ENCODE measurements at places on chromosomes 3 and 15.

DNA sequence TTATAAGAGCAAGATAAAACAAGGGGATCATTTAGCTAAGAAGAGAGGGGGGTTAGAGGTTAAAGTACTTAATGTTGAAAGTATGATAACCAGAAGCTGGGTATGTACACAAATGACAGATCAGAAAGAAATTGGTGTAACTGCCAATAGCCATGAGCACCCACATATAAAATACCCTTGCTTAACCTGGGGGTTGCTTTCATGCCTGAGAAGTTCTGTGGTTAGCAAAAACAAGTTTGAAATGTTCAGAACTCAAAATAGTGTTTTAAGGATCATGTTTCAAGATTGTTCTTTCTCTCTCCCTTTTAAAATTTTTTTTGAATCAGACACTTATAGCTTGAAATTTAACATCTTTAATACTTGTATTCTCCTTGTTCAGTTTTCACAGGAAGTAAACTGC is 321.4 kb upstream of the GBE1 start:
- DNase-seq = no peak

DNA sequence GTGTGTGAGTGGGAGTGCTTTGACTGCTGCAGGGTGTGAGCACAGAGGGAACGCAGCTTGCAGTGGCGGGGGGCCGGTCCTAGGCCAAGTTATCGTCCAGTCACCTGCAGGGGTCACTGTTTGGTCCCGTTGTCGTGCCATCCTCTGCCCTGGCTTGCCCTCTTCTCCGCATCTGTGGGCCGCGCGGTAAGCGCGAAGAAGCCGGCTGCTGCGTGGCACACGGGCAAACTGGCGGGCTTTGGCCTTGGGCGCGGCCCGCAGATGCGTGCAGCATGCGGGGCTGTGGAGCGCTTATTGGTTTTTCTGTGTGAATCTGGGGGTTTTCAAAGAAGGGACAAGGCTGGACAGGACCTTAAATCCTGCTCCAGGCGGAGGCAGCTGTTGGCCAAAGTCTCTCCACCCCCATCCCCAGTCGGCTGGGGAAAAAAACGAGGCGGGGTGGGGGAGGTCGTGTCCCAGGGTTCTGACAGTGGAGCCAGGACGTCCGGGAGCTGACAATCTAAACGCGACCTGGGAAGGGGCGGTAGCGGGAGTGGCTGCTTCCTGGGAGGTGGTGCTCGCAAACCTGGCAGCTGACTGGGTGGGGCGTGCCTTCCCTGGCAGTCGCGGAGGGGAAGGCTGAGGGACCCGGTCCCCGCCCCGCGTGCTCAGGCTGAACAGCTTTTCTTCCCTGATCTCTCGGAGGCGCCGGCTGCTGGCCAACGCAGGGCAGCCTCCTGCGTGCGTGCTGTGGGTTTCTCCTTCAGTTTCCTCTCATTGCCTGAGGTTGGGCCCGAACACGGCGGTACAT is 39.7 kb upstream of the VEPH1 start:
- no peak for DNase-seq

DNA sequence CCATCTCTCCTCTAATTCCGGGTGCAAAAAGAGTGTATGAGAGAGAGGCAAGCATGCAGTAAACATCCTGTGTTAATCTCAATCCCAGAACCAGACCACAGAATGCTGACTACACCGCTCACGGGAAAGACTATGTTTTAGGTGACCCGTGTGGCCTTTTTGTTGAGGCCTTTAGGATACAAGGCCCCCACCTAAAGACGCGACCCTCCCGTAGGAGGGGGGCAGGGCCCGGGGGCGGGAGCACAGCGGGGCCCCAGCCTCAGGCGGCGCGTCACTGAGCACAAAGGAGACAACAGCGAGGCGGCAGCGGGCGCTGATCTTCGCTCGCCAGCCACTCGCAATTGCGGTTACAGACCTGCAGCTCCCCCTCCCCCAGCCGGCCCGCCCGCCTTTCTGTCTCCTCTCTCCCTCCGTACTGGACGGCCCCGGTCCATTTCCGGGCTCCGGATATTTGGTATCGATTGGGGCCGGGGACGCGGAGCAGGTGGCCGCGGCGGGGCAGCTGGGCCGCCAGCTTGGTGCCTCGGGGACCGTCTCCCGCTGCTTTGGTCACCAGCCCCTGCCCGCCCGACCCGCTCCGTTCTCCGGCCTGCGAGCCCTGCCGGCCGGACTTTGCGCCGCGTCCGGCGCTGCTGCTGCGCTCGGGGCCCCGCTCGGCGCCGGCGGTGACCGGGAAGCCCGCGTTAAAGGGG is at the start of gene CCDC50:
Gene CCDC50 (plus strand): TSS at position 433 of the 692 bp plus-strand sequence. CDS start 281 bp downstream, outside the sequence.
- peak; percentile 47 for DNase-seq

DNA sequence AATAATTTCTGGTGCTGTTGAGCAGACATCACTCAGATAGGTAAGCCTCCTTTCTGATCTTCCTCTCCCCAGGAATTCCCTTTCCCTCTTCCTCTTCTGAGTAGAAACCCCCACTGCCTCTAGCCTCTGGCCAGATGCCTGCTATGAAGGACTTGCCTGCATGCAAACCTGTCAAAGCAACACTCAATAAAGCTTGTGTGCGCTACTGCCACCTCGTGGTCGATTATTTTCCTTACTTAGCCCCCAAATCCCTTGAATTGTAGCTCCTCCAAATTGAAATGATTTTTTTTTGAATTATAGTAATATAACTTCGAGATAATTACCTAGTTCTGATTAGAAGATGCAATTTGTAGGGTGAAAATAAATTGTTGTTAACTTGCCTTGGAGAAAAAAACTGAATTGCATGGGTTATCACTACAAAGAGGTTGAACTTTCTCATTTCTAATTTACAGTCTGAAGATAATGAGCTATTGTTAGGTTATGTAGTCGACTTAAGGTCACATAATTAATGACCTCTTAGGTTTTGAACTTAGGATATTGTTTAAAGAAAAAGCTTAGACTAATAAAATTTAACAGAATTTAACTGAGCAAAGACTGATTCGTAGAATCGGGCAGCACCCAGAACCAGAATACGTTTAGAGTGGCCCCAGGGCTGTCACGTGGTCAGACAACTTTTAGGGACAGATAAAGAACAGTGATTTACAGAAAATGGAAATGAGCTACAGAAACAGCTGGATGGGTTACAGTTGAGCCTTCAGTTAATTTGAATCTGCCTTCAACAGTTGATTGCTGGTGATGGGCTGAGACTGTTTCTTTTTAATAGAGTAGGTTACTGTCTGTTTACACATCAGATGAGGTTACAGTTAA is 269.3 kb downstream of the ARPP21 start:
- peak; percentile 48 for DNase-seq

GRCh38 chr3:38907426-38907825 is 91.4 kb upstream of the SCN10A start:
- DNase-seq = no peak

GRCh38 chr3:63076357-63076756 is 201.1 kb upstream of the CADPS start:
- no peak for DNase-seq

DNA sequence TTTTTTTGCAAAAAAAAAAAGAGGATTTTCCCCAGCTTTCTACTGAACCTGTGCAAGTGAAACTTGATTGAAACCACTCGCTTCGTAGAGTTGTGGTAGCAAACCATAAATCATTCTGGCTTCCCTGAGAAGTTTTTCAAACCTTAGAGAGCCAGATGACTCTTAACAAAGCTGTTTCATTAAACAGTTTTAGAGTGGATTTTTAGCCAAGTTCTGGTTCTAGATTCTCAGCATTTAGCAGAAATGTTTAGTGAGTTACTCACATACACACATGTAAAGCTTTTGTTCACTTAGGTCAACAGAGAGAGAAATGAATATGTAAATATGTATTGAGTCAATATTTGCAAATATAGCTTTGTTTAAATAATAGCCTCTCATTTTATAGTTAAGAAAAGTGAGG is 18.1 kb upstream of the CCR9 start:
- DNase-seq = no peak

DNA sequence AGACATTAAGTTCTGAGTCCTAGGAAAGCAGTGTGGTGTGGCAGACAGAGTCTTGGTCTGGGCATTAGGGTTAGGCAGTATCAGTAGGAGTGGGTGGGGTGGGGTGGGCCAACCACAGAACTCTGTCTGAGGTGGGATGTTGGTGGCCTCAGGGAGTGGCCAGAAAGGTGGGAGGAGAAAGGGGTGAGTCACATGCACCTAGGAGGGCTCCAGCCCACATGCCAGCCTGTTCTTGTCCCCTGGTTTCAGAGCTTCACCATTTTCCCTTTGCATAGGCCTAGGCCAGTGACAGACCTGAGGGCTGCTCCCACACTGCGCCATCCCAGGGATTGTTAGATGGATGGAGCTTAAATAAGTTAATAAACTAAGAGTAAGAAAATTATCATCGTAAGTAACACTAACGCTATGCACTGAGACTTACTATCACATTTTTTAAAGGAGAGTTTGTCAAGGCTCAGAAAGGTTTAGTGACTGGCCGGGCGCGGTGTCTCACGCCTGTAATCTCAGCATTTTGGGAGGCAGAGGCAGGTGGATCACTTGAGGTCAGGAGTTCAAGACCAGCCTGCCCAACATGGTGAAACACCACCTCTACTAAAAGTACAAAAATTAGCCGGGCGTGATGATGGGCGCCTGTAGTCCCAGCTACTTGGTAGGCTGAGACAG is 33.8 kb downstream of the DNASE1L3 start:
- no peak for DNase-seq

- no peak for DNase-seq
Observed at GRCh38 chr3:39322936-39323335, 6.6 kb upstream of the CCR8 start.

DNA sequence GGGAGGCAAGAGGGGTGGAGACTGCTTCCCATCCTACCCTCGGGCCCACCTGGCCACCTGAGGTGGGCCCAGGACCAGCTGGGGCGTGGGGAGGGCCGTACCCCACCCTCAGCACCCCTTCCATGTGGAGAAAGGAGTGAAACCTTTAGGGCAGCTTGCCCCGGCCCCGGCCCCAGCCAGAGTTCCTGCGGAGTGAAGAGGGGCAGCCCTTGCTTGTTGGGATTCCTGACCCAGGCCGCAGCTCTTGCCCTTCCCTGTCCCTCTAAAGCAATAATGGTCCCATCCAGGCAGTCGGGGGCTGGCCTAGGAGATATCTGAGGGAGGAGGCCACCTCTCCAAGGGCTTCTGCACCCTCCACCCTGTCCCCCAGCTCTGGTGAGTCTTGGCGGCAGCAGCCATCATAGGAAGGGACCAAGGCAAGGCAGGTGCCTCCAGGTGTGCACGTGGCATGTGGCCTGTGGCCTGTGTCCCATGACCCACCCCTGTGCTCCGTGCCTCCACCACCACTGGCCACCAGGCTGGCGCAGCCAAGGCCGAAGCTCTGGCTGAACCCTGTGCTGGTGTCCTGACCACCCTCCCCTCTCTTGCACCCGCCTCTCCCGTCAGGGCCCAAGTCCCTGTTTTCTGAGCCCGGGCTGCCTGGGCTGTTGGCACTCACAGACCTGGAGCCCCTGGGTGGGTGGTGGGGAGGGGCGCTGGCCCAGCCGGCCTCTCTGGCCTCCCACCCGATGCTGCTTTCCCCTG is 2.2 kb upstream of the FES start:
- DNase-seq = no peak

GRCh38 chr3:118406562-118406961 is 628.1 kb downstream of the IGSF11 start:
- DNase-seq = no peak

GRCh38 chr3:4741404-4742307 is 237.6 kb upstream of the BHLHE40 start:
- peak; percentile 17 for DNase-seq

DNA sequence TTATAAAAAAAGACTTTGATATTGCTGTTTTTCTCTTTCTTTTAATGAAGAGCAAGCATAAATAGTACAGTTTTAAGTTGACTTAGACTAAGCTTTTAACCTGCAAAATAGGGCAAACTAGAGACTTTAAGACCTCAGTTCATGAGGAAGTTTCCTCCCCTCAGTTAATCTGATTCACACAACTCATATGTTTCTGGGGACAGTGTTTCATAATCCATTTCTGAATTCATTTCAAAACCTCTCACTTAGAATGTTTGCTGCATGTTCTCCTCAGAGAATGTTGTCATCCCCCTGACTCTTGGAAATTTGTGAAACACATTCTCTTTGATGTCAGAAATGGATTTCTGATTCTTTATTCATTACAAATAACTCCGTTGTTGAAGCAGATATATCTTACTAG is 79.3 kb upstream of the SKOR1 start:
- DNase-seq = no peak

GRCh38 chr15:81449836-81450474 is 75.9 kb upstream of the TMC3 start:
- DNase-seq = no peak

- DNase-seq = no peak
Observed at GRCh38 chr3:184918750-184919149, 106.8 kb downstream of the VPS8 start.

DNA sequence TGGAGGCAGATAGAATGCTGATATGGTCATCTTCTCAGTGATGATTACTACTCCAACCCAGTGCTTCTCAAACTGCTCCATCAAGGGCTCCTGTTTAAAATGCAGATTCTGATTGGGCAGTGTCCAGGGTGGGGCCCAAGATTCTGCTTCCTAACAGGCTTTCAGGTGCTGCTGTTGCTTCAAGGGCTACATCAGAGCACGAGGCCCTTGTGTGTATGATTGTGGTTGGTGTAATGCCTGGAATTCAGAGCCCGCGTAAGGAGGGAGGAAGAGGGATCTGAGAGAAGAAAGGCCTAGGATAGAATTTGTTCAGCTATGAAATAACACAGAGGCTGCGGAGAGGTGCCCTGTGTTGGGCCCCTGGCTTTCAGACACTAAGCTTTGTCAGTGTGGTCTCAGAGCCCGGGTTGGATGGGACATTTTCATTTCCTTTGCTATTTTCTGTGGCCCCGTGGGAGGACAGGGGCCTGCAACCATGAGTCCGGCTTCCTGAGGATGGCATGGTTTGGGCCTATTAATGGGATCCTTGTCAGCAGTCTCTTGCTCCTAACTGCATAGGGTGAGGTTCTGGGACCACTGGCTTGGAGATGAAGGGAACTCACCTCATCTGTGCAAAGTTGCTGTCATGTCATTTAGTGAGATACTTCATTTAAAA is 53.0 kb downstream of the ATP1B3 start:
- no peak for DNase-seq

- no peak for DNase-seq
Observed at GRCh38 chr3:50008931-50009330, 69.0 kb downstream of the RBM6 start.

DNA sequence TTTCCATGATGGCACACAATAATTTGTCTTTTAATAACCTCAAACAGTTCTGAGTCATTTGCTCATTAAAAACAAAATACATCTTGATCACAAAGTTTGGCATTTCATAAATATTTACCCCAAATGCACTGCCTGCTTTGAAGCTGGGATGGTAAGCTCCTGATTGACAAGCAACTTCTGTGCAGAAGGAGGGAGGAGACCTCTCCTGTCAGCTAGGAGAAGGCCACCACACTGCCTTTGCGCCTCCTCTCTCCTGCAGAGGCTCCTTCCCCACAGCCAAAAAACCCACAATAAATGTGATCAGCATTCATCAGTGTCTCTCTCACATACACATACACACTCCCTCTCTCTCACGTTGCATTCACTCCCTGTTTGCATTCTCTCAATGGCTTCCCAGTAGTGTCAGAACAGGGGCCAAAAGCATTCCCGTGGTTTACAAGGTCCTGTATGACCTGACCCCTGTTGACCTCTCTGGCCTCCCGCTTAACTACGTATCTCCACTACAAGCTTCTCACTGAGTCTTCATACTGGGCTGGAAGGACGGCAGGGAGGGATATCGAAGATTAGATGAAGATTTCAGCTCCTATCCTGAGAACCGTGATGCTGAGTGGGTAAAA is 216.4 kb downstream of the FOXP1 start:
- no peak for DNase-seq
